ENCODE measurements at places on chromosomes 5 and 9. TPM values are rescaled to one million over a fixed set of nuclear protein-coding genes. Genes with fewer than 3 reads are reported as not detected.

SLC6A3 gene
- not detected for total RNA-seq

PCDHGA1 gene
- total RNA-seq, result 0.34 TPM

PHF24 gene
- total RNA-seq, result not detected

GARNL3 gene
- total RNA-seq, result 3.5 TPM

PFN3 gene
- total RNA-seq, result not detected

GTF2H2C gene
- total RNA-seq, result 88.2 TPM

All from Daoy (cell line).